ENCODE measurements at places on chromosomes 7 and 10. TPM values are rescaled to one million over a fixed set of nuclear protein-coding genes. Genes with fewer than 3 reads are reported as not detected.

DNA sequence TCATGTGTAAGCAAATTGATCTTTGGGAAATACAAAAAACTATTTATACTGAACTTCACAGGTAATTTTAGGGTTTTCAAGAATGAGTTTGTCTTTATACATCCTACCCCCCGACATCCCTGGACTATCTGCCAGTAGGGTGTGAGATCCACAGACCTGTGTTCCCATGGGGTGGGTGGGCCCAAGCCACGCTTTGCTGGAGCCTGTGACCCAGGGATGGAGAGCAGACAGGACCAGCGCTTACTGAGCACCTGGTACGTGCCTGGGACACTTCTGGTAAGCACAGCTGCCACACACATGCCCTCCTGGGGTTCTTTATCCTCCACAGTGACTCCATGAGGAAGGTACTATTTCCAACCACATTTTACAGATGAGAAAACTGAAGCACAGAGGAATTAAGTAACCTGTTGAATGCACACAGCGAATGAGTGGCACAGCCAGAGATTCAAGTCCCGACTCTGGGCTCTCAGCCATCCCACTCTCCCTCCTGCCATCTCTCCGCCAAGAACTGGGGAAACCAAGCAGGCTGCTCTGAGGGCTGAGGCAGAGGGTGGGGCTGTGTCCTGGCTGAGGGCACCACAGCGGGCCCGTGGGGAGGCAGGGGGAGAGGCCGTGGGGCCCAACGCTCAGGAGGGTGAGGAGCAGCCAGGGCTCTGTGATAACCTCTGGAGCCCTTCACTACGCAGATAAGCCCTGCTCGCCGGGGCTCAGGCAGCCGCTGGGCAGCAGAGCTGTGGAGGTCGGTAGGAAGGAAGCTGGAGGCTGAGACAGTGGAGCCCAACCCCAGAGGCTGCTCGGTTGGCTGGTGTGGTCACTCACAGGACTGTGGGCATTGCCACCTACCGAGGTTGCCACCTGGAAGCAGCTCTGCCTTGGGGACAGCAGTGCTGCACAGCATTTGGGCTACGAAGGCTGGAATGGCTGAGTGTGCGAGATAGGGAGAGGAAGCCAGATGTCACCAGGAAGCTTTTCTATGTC is 124.2 kb downstream of the ARHGAP22 start:
- H3K36me3 ChIP-seq = peaks cover 5% of the 10 kb centered on the region
- H3K27me3 ChIP-seq = no peaks in the 10 kb centered on the region
- no peak overlapping the region for H3K4me3 ChIP-seq
- H3K4me1 ChIP-seq = no peaks in the 10 kb centered on the region

DNA sequence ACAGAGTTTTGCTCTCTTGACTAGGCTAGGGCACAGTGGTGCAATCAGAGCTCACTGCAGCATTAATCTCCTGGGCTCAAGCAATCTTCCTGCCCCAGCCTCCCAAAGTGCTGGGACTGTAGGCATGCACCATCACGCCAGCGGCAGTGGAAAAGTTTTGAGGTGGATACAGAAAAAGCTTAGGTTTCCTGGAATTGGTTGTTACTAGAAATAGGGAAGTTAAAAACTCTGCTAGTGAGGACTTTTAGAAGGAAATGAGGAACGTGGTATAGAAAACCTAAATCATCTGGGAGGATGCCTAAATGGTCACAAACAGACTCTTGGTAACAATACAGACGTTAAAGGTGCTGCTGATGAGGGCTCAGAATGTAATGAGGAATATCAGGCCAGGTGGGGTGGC is 10.9 kb upstream of the SNX8 start:
- H3K4me1 ChIP-seq = no peaks in the 10 kb centered on the region
- H3K36me3 ChIP-seq = no peaks in the 10 kb centered on the region
- no peaks in the 10 kb centered on the region for H3K27me3 ChIP-seq
- no peak for DNase-seq

- no peaks in the 10 kb centered on the region for H3K36me3 ChIP-seq
- H3K4me3 ChIP-seq = no peak overlapping the region
- DNase-seq = no peak
- H3K27ac ChIP-seq = no peak overlapping the region
- H3K4me1 ChIP-seq = no peaks in the 10 kb centered on the region
Measured at GRCh38 chr10:12658526-12658925, 309.2 kb downstream of the CAMK1D start.

DNA sequence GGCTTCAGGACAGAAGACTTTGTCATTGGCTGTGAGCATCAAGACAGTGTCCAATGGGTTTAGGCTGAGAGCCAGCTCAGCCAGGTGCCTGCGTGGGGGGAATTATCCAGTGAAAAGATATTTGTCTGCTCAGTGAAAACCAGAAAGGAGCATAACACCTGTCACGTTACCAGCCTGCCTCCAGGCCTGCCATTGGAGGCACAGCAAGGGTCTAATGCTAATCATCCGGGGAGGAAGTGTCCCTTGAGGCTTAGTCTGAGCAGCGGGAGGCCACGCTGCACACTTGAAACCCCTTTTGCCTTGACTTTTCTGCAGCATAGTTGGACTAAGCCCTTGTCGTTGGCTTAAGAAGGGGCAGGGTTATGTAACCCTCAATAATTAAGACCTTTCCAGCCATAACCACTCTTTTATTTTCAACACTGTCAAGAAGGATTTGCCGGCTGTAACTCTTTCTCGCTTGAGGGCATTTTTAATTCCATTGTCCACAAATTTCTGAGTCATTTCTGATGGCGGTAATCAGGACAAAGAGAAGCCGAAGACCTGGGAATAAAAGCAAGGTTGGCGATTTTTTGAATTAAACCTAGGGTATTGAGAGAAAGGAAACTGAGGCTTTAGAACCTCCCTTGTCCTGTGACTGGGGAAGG is 639.6 kb upstream of the FOXK1 start:
- no peak overlapping the region for H3K4me3 ChIP-seq
- H3K36me3 ChIP-seq = no peaks in the 10 kb centered on the region
- DNase-seq = no peak
- no peaks in the 10 kb centered on the region for H3K4me1 ChIP-seq
- H3K27me3 ChIP-seq = no peaks in the 10 kb centered on the region

- H3K4me1 ChIP-seq = no peaks in the 10 kb centered on the region
- no peaks in the 10 kb centered on the region for H3K27me3 ChIP-seq
- H3K4me3 ChIP-seq = no peak overlapping the region
- no peak overlapping the region for H3K27ac ChIP-seq
- no peak for DNase-seq
- H3K36me3 ChIP-seq = no peaks in the 10 kb centered on the region
Measured at GRCh38 chr10:1147810-1148209, 91.6 kb downstream of the WDR37 start.

- no peaks in the 10 kb centered on the region for H3K36me3 ChIP-seq
- H3K27me3 ChIP-seq = peaks cover 19% of the 10 kb centered on the region
- DNase-seq = no peak
- H3K4me1 ChIP-seq = no peaks in the 10 kb centered on the region
Measured at GRCh38 chr7:420142-421093, 99.2 kb downstream of the PDGFA start.

DNA sequence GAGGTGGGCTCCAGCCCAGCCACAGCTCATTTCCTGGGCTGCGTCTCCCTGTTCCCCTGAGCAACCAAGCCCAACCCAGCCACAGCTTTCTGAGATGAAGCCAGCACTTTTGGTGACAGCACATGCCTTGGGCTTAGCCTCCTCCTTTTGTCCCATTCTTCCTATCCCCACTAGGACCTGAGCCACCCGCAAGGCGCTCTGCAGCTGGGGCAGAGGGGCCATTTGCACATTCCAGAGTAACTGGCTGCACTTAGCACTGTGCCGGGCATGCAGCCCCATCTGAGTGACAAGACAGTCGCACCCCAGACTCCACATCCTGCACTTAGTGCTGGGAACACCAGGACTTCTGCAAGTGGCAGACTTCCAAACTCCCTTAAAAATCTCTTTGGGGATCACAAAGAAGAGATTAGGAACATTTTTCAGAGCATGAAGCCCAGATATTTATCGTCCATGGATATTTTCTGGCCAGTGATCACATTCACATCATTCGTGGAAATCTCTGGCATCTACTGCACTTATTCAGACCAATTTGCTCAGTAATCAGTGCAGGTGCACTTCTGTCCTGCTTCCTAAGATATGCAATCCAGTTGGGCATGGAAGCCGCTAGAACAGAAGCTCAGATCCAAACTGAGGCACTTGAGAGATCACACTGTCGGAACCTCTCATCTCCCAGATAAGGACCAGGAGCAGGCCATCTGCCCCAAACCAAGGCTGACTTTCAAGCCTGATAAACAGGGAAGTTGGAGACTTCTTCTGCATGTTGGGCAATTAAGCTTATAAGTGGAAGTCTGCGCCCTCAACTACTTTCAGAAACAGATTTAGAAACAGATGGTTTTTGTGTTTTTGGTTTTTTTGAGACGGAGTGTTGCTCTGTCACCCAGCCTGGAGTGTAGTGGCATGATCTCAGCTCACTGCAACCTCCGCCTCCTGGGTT is 26.4 kb downstream of the CHST15 start:
- H3K27me3 ChIP-seq = no peaks in the 10 kb centered on the region
- no peak overlapping the region for H3K27ac ChIP-seq
- no peak overlapping the region for H3K4me3 ChIP-seq
- DNase-seq = no peak

GRCh38 chr10:69315610-69316312 is 37.5 kb downstream of the HK1 start:
- H3K36me3 ChIP-seq = no peaks in the 10 kb centered on the region
- no peak overlapping the region for H3K4me3 ChIP-seq
- H3K27ac ChIP-seq = no peak overlapping the region
- DNase-seq = peak; percentile 26
- peaks cover 20% of the 10 kb centered on the region for H3K4me1 ChIP-seq

DNA sequence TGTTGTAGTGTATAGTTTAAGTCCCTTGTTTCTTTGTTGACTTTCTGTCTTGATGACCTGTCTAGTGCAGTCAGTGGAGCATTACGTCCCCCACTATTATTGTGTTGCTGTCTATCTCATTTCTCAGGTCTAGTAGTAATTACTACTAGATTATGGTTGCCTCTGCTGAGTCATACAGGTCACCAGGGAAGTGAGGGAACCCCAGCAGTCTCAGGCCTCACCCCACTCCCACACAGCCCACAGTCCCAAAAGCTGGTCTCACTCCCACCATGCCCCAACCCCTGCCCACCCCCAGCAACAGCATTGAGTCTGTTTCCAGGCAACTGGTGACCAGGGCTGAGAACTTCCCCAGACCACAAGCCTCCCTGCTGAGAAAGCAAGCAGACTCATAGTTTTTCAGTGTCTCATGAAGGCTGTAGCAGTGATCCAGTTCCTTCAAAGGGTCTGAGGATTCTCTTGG is 88.0 kb downstream of the PLXDC2 start:
- H3K27ac ChIP-seq = no peak overlapping the region
- DNase-seq = peak; percentile 61
- H3K36me3 ChIP-seq = no peaks in the 10 kb centered on the region
- no peaks in the 10 kb centered on the region for H3K27me3 ChIP-seq

- no peaks in the 10 kb centered on the region for H3K36me3 ChIP-seq
- no peak overlapping the region for H3K4me3 ChIP-seq
Measured at GRCh38 chr10:72659694-72660093, 32.2 kb upstream of the MCU start.

MMD2 gene
- total RNA-seq = not detected

RBM20 gene
- total RNA-seq = under 0.01 TPM

FFAR4 gene
- total RNA-seq = not detected

FBXL13 gene
- total RNA-seq = 0.36 TPM

C7orf33 gene
- not detected for total RNA-seq

ZP3 gene
- total RNA-seq = 0.83 TPM

MIOS gene
- 32.4 TPM for total RNA-seq
